Stimulated activated CD8-positive, alpha-beta memory T cell treated with anti-CD3 and anti-CD28 coated beads, Interleukin-4, amount 100 ng/mL, for 4 hours (primary cell): ENCODE measurements at places on chromosomes 5 and 9.

GRCh38 chr5:38237681-38238080, 20.7 kb upstream of the EGFLAM start:
- no peak for DNase-seq

DNA sequence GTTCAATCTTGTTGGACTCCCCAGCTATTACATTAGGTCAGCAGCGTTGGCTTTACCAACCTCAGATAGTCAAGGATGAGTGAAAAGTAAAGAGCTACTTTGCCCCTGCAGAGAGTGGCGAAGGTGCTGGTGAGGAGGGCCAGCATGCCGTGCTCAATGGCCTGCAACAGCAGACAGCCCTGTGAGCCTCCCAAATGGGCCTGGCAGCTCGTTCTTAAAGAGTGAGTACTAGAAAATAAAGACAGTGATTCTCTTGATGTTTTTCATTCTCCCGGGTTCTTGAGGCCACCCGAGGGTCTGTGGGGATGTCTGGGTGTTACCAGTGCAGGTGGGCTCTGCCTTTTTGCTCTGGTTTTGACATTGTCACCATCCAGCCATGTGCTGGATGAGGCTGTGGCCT, 16.2 kb downstream of the GADD45G start:
- DNase-seq = no peak

GRCh38 chr5:11602298-11602697, 301.9 kb downstream of the CTNND2 start:
- no peak for DNase-seq

DNA sequence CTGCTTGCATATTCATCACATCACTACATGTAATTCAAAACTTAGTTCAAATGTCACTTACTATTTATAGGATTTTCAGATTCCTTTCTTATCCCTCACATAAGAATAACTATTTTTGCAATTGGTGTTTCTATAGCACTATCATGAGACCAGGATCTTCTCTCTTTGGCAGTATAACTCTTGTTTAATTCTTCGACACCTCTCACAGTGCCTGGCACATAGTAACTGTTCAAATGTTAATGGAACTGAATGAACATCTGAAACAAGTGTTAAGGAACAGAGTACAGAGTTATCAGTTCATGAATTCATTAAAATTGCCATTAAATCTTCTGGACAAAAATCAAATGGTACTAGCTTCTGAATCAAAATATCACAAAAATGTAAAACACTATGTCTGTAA, 40.0 kb downstream of the FBXL17 start:
- DNase-seq = no peak

DNA sequence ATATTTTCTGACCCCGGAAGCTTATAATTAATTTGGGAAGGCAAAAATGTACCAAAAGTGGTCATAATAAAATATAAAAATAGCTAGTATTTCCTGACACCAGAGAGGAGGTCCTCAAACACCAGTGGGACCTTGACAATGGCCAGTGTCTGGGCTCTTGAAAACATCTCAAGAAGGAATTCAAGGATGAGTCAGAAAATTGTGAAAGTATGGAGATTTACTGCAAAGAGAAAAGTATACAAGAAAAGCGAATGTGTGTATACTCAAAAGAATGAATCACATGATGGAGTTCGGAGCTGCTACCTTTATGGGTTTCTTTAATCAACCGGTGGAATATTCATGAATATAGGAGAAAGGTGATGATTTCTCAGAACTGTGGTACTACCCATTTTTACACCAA, 1709.0 kb upstream of the WWC1 start:
- DNase-seq = no peak

- peak; percentile 18 for DNase-seq
Observed at GRCh38 chr9:121550569-121551512, 51.2 kb upstream of the GGTA1 start.

GRCh38 chr9:35914301-35914807, 5.1 kb downstream of the SPAAR start:
- no peak for DNase-seq

DNA sequence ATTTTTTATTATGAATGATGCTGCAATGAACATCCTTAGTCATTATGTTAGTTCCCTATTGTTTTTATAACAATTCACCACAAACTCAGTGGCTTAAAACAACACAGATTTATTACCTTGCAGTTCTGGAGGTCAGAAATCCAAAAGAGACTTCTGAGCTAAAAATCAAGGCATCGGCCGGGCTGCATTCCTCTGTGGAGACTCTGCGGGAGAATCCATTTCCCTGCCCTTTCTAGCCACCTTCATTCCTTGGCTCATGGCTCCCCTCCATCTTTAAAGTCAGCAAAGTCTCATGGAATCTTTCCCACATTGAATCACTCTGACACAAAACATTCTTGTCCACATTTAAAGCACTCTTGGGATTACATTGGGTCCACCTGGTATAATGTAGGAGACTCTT, 38.6 kb downstream of the SNX18 start:
- DNase-seq = no peak

DNA sequence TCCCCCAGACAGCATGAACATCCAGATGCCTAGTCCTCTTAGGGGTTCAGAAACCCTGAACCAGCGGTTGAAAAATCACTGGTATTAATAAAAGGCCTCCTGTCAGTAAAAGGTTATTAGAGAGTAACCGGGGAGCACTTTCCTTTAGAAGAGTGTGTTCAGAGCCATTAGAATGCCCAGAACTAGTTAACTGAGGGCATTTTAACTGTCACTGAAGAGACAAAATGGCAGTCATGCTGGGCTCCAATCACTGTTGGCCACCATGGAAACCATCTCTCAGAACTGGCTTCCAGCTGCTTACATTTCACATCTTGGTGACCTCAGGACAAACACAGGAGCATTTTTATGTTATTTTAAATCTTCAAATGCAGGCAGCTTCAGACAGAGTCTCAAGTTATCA, 36.2 kb upstream of the GDA start:
- no peak for DNase-seq

- no peak for DNase-seq
Observed at GRCh38 chr9:26535151-26535550, 357.5 kb downstream of the CAAP1 start.

DNA sequence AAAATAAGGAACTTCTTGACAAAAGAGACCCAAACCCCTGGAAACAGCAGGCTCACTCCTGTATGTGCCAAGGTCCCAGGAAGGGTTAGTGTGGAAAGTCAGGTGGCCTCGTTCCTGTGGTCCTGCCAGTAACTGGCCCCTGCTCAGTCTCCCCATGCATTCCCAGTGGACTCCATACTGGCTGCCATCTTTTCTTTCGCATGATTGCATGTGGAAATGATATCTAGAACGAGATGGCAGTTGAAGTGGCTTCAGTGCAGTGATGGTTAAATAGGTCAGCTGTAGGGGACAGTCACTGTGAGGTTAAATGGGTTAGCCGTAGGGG, 30.4 kb downstream of the AHRR start:
- DNase-seq = no peak

GRCh38 chr5:6601271-6601670, 31.6 kb downstream of the NSUN2 start:
- DNase-seq = no peak

DNA sequence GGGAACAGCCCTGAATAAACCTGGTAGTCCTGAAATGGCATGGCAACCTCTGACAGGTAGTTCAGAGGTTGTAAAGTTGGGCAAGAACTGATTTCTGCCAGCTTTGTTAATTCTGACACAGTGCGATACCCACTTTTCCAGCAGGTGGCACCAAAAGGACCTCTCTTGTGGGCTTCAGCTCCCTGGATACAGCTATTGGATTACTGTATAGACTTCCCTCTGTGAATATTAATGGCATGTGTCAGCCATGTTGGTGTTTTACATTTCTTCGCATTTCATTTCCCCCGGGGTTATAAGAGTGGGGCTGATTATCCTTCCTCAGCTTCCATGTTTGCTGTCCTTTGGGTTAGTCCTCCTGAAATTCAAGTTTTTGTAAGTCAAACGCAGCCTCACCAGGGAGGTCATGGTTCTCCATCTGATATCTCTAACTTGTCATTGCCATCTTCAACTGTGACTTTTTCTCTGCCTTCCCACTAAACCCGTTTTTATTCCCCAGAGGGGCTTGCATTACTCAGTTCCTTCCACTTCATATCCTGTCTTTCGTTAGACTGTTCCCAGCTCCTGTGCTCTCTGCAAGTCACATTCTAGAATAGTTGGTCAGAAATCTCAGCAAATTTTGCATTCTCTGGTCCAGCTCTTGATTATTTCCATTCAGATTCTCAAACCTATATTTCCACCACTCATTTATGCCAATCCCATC, 135.6 kb downstream of the LIFR start:
- DNase-seq = no peak

- no peak for DNase-seq
Observed at GRCh38 chr9:69012696-69013381, 1.1 kb downstream of the PRKACG start.

GRCh38 chr9:133202688-133203453, 6.2 kb downstream of the OBP2B start:
- DNase-seq = no peak

DNA sequence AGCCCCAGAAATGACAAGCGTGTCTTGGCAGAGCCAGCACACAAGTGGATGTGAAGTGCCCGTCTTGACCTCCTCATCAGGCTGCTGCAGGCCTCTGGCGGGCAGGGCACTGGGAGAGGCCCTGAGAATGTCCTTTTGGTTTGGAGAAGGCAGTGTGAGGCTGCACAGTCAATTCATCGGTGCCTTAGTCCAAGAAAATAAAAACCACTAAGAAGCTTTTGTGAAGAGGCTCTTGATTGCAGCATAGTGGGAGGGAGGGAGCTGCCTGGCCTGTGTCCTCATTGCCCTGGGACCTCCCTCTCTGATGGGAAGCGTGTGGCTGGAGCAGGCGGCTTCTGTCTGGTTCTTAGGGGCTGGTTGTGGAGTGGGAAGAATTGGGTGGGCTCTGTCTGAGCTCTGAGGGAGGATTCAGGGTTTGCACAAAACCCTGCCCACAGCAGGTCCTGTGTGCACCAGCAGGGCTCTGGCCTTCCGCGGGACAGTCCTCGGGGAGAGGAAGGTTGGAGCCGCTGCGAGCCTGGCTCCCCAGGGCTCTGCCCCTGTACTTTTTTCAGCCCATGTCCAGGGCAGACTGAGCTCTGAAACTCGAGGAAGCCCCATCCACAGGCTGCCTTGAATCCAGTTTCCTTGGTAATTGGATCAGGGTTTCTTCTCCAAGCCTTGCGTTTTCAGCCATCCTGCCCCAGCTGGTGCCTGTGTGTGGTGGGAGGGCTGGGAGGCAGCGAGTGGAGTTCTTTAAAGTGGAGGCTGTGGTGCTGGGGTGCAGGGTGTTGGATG, 1.1 kb downstream of the HRCT1 start:
- DNase-seq = no peak

DNA sequence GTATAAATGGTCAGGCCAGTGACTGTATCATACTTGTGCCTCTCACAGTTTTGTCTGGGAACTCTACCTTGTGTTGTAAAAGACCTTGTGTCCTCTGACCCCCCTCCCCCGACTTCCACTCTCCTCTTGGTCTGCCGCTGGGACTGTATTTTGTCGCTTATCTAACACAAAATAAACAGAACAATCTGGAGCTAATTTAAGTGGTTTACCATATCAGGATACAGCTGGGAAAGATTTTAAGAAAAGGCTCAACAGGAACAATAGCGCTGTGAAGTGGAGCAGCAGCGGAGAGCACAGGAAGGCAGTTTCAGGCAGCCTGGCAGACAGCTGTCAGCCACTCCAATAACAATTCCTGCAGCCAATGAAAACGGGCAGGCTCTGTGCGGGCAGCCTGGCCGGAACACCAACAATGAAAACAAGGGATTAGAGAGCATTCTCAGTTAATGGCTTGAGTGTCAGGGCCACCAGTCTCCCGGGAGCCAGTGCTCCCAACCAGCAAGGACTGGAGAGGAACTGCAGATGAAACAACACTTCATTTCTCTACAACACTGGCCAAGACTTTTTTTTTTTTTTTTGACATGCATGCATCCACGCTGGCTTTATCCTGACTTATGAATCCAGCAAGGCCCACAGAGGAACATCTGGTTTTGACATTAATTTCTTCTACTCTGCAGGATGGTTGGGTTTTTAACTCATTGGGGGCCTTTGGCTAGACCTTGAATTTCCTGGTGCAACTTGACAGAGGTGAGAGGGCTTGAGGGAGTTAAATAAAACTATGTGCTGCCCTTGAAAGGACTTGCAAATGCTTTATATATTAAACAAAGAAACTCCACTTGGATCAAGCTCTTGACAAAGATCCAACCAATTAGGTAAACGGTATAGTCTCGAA, 76.7 kb downstream of the ARSB start:
- DNase-seq = no peak

GRCh38 chr5:129629575-129629974, 118.3 kb upstream of the MINAR2 start:
- no peak for DNase-seq

DNA sequence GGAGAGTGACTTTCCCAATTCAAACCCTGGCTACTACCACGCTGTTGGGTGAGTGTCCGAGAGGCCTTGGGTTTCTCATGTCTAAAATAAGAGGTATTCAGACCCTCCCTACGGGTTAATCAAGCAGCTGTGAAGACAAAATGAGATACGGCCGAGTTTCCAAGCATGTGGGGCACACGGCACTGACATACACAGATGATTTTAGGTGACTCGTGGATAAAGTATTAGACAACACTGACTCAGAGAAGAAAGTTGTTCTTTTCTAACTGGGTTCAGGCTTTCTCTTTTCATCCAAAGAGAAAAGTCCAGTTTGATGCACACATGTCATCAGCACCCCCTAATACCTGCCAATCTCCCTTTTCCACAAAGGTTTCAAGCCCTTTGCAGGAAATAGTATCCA, 15.6 kb downstream of the FOXI1 start:
- DNase-seq = no peak

DNA sequence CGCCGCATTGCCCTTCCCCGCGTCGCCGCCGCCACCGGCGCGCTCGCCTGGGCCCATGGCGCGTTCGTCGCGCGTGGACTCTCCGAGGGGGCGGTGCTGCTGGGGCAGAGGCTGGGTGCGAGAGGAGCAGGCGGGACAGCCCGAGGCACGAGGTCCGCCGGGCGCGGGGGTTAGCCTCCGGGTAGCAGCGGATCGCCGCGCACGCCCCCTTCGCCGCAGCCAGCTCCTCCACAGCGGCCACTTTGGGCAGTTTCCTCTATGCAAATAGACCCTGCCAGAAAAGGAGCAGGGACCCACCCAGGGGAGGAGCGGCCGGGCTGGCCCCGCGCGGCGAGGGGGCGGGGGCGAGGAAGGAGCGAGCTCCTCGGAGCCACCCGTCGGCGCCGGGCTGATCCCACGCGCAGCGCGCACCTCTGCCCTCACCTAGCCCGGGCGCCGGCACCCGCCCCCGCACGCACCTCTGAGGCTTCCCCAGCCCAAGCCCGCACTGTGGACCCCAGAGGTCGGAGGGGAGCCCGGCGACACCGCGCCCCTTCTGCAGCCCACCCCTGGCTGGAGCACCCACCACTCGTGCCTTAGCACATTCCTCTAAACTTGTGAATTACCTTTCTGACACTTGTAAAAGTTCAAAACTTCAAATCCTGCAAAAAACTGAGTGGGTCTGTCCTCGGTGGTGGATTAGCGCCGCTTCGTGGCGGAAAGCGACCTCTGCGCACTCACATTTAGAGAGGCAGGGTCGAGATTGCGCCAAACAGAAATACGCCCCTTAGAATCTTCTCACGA, at the start of gene COL23A1:
Gene COL23A1 (minus strand): TSS at position 253 of the 783 bp plus-strand sequence.
- no peak for DNase-seq

DNA sequence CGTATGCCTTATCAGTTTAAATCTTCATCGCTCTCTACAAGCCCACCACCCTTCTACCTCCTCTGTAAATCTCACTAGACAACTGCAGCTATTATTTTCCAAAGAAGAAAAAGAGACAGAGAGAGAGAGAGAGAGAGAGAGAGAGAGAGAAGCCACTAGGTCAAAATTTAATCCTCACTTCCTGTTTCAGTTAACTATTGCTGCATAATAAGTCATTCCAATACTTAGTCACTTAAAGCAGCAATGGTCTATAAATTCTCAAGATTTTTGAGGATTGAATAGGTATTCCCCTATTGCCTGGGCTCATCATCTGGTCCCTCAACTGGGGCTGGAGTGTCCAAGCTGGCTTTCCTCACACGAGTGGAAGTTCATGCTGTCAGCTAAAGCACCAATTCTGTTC, 68.8 kb downstream of the ITGA1 start:
- no peak for DNase-seq
